Upper lobe of left lung (tissue), 6 donors: ENCODE measurements at places on chromosomes 6 and 20. TPM values are rescaled to one million over a fixed set of nuclear protein-coding genes. Genes with fewer than 3 reads are reported as not detected.

DNA sequence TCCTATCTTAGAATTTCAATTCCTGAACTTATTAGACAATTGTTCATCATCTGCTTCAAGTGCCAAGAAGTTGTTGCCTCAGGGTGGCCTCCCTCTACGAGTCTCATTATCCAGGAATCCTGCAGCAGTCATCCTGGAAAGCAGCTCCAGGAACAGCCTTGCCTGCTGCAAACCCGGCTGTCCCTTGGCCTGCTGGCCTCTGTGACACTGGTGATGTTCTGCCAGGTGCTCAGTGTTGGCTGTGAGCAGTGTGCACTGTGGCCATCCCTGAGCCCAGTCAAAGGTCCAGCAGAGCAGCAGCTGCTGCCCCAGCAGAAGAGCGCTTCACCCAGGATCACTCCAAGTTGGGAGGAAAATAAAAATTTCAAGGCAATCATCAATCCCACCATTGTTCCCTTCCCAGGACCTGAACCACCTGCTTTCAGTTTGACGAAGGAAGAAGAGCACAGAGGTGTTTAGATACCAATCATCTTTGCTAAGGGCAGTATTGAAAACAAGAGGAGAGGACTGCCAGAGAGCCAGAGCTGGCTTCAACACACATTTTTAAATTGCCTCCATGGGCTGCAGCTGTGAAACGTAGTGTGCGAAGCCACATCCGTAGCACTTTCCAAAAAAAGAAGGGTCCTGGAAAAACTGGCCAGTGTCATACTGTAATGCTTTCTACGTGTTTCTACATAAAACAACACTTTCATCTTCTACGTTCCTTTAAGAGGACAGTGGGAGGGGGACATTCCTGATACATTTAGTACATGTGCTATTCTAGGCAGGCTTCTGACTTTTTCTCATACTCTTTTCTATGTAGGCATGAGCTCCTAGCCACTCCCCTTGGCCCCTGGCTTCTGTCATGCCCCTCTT lies 7.2 kb upstream of the FAM50B start:
- H3K27me3 ChIP-seq = no peaks in the 10 kb centered on the region
- H3K27ac ChIP-seq = no peak overlapping the region
- no peaks in the 10 kb centered on the region for H3K4me1 ChIP-seq
- H3K36me3 ChIP-seq = no peaks in the 10 kb centered on the region

DNA sequence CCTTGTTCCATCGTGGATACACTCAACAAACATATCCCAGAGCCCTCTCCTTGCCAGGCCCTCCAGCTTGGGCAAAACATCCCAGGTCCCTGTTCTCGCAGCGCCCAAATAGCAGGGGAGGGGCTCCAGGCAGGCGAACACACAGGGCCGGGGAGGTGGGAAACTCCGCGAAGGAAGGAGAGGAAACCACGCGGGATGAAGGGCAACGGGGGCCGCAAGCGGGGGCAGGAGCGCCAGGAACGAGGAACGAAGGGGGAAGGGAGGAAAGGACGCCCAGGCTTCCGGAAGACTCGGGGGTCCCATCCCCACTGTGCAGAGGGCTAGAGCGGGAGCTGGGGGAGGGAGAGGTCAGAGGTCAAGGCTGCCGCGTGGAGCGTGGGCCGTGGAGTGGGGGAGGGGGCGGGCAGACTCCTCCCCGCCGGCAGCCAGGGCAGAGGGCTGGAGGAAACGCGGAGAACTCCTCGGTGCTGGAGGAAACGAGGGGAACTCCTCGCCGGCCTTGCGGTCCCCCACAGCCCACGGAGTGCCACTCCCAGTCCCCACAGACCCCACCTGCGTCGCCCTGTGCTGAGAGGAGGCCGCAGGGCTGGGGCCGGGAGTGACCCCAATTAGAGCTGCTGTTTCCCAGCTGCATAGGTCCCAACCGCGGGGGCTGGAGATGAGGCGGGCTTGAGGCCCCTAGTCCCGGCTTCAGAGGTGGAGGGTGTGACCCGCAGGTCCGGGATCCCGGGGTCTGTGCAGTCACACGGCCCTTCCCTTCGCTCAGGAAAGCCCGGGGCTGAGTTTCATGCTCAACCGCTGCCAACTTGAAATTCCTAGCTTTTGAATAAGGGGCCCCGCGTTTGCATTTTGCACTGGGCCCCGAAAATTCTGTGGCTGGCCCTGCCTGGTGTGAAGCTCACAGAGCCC lies 1.2 kb upstream of the RBM38 start:
- peak overlapping the region; percentile 85 for H3K27ac ChIP-seq

GRCh38 chr6:121548131-121548530 lies 112.7 kb downstream of the GJA1 start:
- no peak overlapping the region for H3K4me3 ChIP-seq
- H3K27me3 ChIP-seq = no peaks in the 10 kb centered on the region

DNA sequence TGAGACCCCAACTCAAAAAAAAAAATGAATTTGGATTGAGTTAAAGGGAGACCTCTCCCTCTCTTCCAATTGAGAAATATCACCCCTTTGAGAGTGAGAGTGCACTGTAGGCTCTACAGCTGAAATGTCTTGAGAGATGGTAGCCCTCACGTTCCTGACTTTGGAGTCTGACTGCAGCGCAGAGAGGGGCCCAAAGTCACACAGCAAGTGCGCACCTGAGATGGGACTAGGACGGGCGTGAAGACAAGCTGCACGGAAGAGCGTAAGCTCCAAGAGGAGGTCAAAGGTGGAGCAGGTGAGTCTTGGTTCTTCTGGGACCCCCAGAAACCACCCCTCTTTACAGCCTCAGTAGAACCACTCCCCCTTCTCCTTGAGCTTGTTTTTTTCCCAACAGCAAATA lies 643 bp downstream of the SLA2 start:
- DNase-seq = no peak
- H3K36me3 ChIP-seq = no peaks in the 10 kb centered on the region
- H3K4me1 ChIP-seq = no peaks in the 10 kb centered on the region
- H3K27me3 ChIP-seq = no peaks in the 10 kb centered on the region
- no peak overlapping the region for H3K4me3 ChIP-seq

DNA sequence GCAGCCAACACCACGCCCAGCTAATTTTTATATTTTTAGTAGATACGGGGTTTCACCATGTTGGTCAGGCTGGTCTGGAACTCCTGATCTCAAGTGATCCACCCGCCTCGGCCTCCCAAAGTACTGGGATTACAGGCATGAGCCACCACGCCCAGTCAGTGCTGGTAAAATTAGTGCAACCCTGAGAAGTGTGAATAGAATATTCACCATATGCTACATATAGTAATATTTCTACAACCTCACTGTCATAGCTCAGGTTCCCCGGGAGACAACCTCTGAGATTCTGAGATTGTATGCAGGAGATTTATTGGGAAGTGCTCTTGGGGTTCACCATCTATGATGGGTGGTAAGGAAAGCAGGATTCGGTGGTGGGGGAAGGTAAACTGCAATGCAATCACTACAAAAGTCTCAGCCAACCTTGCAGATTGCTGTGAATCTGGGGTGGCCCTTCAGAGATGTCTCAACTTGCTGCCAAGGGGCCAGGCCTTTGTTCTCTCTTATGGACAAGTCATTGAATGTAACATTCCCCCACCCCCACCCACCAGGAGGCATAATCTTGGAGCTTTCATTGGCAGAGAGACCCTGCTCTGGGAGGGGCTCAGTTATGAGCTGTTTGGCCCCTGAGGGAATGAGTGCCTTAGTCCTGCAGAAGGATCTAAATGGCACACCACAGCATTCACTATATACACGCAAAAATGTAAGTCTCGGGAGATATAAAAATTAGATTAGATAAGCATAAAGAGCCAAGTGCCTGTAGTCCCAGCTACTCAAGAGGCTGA lies 34.0 kb upstream of the SEC63 start:
- H3K27ac ChIP-seq = no peak overlapping the region
- DNase-seq = no peak
- H3K4me3 ChIP-seq = no peak overlapping the region
- no peaks in the 10 kb centered on the region for H3K4me1 ChIP-seq

DNA sequence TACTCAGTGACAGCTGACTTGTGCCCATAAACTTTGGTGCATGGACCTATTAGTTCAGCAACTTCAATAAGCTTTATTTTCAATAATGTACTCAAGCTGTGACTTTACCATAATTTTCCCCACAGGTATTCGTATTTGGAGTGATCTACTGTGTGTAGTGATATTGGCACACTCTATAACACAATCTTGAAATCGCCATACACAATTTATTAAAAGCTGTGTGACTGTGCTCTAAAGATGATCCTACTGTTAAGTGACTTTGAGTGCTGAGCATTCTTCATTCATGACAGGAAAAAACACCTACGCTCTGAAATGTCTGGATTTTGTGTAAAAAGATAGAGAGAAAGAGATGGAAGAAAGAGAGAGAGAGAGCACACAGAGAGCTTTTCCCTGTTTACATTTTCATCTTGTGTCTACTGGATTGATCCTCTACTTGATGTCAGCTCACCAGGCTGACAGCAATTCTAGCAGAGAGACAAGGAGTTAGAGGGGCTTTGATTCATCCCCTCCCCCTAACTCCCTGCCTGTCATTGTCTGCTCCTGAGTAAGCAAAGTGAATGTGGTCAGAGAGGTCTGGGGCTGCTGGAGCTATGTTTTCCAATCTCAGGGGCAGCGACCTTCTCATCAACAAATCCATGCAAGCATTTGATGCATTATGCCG lies 538.7 kb upstream of the POU3F2 start:
- H3K4me1 ChIP-seq = no peaks in the 10 kb centered on the region
- H3K4me3 ChIP-seq = no peak overlapping the region
- H3K27ac ChIP-seq = no peak overlapping the region
- H3K27me3 ChIP-seq = no peaks in the 10 kb centered on the region
- DNase-seq = no peak
- no peaks in the 10 kb centered on the region for H3K36me3 ChIP-seq

- no peaks in the 10 kb centered on the region for H3K4me1 ChIP-seq
- no peaks in the 10 kb centered on the region for H3K27me3 ChIP-seq
- H3K36me3 ChIP-seq = no peaks in the 10 kb centered on the region
- peak; percentile 47 for DNase-seq
- H3K4me3 ChIP-seq = no peak overlapping the region
Observed at GRCh38 chr6:47182291-47182957, 127.3 kb downstream of the TNFRSF21 start.

DNA sequence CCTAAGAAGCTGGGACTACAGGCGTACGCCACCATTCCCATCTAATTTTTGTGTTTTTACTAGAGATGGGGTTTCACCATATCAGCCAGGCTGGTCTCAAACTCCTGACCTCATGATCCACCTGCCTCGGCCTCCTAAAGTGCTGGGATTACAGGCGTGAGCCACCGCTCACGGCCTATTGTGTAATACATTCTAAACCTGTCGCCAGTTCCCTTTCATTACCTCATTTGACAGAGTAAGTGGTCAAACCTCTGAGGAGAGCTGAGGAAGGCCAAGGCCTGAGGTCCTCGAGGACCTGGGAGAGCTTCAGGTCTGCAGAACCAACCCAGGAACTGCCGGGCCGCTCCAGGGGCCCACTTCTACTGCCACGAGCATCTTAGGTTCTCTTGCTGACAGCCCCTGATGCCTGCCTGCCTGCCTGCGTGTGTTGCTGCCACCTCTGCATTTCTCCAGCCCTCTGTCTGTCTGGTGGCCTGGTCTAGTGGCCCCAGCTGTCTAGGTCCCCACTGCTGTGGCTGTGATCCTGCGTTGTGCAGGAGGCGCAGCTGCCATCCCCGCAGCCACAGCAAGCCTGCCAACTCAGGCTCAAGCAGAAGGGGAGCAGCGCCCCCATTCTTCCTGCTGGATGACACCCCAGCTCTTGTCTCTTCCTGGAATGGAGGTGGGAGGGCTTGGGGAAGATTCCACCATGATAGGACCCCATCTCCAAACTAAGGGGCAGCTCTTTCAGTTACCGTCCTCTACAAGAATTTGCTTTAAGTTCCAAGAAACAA lies 45.3 kb downstream of the PRR18 start:
- H3K4me3 ChIP-seq = no peak overlapping the region
- peak overlapping the region; percentile 69 for H3K27ac ChIP-seq
- H3K27me3 ChIP-seq = no peaks in the 10 kb centered on the region
- DNase-seq = peak; percentile 58

- DNase-seq = no peak
- no peaks in the 10 kb centered on the region for H3K27me3 ChIP-seq
- H3K4me1 ChIP-seq = no peaks in the 10 kb centered on the region
Observed at GRCh38 chr6:157724138-157724820, 98.8 kb upstream of the SNX9 start.

GRCh38 chr6:89244241-89244985 lies 27.3 kb upstream of the GABRR1 start:
- H3K27me3 ChIP-seq = no peaks in the 10 kb centered on the region
- H3K36me3 ChIP-seq = no peaks in the 10 kb centered on the region
- H3K4me1 ChIP-seq = no peaks in the 10 kb centered on the region

DNA sequence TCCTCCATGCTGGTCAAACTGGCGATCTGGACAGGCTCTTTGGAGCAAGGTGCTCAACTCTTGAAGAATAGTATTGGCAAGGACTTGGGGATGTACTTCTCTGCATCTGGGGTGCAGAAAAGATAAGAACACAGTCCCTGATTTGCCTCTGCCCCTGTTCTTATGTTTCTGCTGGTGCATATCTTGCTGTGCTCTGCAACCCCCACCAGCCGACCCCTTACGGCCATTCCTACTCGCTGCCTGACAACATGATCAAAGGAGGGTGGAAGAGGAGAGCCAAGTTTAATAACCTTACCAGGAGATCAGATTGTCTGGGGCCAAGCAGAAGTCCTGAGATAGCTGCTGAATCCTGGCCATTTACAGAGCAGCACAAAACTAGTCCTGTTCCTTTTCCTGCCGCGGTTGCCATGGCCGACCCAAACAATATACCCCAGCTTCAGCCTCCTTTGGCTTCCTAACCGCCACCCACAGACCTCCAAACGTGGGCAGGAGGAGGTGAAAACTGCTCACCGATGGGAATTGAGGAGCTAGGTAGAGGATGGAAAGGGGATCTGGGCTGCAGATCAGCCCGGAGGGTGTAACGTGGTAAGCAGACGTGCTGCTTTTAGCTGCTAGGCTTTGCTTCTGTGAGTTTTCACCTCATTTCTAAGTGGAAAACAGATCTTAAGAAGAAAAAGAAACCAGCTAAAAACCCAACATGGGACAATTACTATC lies 60.9 kb downstream of the ATXN1 start:
- no peaks in the 10 kb centered on the region for H3K36me3 ChIP-seq
- H3K27me3 ChIP-seq = no peaks in the 10 kb centered on the region
- no peak for DNase-seq
- no peak overlapping the region for H3K4me3 ChIP-seq

DNA sequence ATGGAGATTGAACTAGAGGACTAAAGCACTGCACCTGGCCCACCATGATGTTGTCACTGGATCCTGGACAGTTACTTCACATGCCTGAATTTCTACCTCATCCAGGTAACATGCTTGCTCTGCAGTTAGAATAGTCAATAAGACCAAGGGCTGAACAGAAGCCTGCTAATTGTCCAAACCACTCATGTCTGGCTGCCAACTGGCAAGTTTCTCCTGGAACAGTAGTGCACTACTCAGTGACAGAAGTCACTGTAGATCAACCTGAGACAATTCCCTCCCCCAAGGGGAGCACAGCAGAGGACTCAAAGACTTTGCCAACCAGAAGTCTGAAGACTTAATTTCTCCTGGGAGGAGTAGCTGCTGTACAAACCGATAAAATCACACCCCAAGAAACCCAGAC lies 454.6 kb upstream of the MARCKS start:
- no peak overlapping the region for H3K27ac ChIP-seq
- no peak overlapping the region for H3K4me3 ChIP-seq
- H3K36me3 ChIP-seq = no peaks in the 10 kb centered on the region
- H3K4me1 ChIP-seq = no peaks in the 10 kb centered on the region
- H3K27me3 ChIP-seq = no peaks in the 10 kb centered on the region
- no peak for DNase-seq

The ASCC3 gene
- 38.8 TPM for total RNA-seq

The GSTA3 gene
- 0.49 TPM for total RNA-seq

The TSBP1 gene
- total RNA-seq = not detected

The SLCO4A1 gene
- total RNA-seq = 77.1 TPM

The SLC23A2 gene
- 26.2 TPM for total RNA-seq

The SIRPB1 gene
- total RNA-seq = 20.6 TPM
